ENCODE measurements at places on chromosomes 2 and 18.

DNA sequence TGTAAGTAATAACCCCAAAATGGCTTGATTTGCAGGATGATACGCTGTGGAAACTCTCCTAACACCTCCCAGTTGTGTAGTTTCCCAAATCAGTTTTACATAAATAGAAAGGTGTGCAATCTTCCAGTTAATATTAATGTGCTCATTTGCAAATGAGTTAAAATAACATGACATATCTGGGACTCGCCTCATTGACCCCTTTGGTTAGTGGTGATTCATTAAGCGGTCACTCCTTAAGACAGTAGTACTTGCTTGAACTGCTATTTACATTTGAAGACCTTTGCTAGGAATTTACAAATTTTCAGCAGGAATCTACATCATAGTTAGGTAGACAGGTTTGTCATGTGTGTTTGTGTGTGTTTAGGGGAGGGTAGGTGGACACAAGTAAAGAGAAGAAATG is 1367.7 kb upstream of the CELF4 start:
- DNase-seq: no peak

DNA sequence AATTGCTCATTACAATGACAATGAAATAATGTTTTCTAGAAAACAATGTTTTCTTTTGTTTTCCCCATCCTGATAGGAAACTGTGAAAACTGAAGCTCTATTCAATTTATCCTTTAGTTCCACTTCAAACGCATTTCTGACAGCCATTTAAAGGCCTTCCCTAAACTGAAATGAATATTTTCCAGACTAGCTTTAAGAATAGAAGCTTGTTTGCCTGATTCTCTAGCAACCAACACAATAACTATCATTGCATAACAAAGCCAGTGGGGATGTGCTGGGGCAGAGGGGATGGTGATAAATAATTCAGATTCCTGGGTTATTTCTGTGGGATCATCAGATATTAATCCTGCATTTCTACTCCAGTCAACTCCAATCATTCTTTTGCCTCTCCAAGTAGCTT is 427.1 kb downstream of the RND3 start:
- DNase-seq: no peak

GRCh38 chr2:235952714-235953113 is 215.5 kb downstream of the GBX2 start:
- DNase-seq: no peak

DNA sequence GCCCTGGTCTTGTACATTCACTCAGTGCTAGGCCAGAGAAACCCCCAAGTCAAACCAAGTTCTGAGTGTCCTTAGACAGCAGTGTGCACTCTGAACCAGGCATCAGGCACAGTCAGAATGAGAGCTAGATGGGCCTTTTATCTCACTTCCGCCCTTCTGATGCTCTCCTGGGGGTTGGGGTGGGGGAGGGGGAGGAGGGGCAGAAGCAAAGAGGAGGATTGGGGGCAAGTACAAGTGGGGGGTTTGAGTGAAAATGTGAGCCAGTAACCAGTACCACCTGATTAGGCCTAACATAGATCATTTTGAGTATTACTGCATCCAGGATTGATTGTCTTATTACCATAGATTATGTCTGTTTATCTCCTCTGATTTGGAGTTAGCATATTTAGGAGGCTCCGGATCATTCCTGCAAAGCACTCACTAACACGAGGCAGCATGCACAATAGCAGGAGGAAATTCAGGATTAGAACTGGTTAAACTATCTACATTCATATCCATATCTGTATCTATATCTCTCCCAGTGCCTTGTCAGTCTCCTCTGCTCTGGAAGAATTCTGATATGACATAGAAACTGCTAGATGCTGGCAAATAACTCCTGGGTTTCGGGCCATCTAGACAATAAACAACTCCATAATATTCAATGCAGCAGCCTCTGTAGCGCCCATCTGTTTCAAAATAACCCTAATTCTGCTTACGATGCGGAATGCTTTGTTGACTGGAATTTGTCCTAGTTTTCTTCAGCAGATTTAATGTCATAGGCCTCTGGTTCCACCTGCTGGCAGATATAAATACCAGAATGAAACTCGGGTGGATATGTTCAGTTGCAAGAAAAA is 149.1 kb downstream of the RHBDD1 start:
- DNase-seq: peak; percentile 84

DNA sequence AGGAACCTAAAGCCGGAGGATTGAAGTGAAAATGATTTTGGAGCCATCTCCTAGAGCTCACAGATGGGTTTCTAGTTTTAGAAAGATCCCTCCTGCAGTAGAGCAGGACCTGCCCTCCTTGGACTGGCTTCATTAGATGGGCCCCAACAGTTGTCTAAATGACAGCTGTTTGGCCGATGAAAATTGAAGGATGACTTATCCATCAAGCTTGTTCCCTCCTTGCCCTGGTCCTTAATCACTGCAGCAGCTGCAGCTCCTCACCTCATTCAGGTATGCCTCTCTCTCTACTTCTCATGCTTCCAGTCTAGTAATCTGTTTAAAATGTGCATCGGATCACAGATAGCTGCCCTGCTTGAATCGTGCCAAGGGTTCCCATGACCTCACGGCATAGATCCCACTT is 677.6 kb downstream of the BCL11A start:
- DNase-seq: no peak

DNA sequence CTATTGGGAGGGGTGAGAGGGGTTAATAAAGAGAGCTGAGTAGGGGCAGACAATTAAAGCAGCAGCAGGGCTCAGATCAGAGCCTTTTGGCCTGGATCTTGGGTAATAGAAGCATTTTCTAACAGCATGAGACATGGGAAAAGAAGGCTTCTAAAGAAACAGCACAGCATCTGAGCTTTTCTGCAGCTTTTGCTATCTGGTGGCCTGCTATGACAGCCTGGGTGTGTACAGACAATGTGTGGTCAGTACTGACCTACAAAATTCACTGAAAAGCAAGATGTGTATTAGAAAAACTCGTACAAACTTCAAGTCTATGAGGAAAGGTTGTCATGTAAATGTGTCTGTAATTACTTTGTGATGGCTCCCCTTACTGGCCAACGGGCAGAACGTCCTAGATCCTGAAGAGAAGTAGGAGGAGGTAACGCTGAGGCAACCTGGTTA is 95.6 kb downstream of the GALNT3 start:
- DNase-seq: no peak

DNA sequence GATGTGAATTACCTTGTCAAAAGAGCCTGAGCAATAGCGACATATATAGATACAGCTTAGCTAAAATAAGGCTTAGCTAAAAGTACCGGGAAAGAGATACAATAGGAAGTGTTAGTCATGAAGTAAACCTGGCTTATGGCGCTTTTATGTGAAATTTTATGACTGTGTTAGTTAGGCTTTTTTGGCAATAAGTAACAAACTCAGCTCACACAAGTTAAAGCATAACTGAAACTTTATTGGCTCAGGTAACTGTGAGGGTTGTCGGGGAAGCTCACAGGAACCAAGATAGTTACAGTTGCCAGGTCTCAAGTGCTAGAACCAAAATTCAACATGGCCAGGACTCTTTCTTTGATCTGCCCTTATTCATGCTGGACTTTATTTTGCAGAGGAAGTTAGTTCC is 925.0 kb upstream of the GYPC start:
- DNase-seq: no peak

DNA sequence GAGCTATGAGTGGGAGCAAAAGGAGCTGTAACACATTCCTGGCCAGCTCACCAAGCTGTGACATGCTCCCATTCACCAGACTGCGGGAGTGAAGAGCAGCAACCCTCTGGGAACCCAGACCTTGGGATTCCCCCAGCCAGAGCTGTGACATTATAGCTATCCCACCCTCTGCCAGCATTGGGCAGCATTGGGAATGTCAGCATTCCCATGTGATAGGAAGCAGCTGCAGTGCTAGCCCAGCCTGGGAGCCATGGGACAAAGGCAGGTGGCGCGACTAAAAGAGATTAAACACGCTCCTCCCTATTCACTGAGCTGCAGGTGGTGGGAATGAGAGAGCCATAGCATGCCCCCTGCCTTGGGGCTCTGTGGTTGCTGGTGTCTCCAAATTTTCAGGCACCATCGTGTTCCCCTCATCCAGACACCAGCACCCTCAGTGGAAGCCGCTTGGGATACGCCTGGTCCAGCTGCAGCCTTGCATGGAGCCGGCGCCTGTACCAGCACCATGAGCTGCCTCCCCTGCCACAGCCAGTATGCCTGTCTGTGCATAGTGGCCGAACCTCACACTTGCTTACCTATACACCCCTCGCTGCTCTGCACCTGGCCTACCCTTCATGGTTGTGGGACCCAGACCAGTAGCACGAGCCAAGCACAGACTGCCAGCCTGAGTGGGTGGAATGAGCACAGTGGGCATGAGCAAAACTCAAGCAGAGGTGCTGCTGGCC is 695.6 kb upstream of the GCFC2 start:
- DNase-seq: no peak

GRCh38 chr18:39178166-39178565 is 1612.6 kb upstream of the CELF4 start:
- no peak for DNase-seq

DNA sequence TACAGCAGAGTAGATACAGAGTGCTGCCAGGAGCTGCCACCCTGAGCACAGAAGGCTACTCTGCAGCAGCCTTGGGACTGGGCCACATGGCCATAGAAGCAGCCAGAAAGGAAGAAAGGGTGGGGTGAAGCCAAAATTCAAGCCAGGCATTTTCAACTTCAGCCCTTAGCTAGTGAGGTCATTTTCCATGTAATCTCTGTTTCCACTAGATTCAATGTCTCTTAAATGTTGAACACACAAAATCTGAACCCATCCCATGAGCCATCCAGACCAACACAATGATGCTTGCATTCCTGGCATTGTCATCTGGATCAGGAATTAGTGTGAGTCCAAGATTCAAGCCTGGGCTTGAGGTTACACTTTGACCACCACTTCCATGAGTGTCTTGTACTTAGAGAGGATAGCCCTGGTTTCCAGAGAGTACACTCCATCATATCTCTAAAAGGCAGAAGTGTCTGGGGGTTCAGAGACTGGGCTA is 243.6 kb downstream of the OSR1 start:
- DNase-seq: no peak

DNA sequence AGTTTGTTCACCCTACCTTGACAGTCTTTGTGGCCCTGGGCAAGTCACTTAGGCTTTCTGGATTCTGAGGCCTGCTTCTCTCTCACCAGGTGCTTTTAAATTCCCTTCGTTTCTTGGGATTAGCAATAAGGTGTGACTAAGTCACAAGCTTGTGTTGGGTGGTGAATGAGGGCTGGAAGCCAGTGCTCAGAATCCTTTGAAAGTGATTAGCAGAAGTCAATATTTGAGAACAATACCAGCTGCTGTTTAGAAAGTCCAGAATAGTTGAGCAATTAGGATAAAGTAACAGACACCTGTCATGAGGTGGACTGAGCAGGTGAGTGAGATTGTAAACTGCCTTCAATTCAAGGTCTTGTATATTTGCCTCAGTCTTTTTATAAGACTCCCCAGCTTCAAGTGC is 19.3 kb upstream of the MGAT5 start:
- no peak for DNase-seq

All from anterior cingulate cortex (tissue), 58 donors.